ENCODE measurements at places on chromosomes 5 and 9.

GRCh38 chr9:98846081-98846480 lies 38.6 kb downstream of the GALNT12 start:
- no peak for DNase-seq

GRCh38 chr9:14936491-14936890 lies 26.3 kb upstream of the FREM1 start:
- DNase-seq = no peak

DNA sequence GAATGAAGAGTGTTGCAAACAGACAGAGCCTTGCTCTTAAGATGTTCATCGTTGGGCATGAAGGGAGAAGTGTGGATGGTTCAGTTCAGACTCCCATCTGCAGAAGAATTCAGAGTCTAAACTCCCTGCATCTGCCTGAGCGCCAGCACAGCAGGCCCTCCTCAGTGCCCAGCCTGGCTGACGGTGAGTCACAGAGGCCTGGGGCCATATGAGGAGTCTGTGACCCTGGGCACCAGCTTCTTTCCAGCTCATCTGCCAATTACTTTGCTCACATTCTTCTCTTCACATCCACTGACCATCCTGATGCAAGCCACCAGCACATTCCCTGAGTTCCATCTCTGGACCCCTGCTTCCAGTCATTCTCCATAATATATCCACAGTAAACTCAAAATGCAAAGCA lies 401.1 kb upstream of the TRPC7 start:
- DNase-seq = peak; percentile 87

- no peak for DNase-seq
Measured at GRCh38 chr5:20559845-20560244, 571.8 kb upstream of the CDH18 start.

- no peak for DNase-seq
Measured at GRCh38 chr5:106269252-106269843, 1401.4 kb downstream of the EFNA5 start.

DNA sequence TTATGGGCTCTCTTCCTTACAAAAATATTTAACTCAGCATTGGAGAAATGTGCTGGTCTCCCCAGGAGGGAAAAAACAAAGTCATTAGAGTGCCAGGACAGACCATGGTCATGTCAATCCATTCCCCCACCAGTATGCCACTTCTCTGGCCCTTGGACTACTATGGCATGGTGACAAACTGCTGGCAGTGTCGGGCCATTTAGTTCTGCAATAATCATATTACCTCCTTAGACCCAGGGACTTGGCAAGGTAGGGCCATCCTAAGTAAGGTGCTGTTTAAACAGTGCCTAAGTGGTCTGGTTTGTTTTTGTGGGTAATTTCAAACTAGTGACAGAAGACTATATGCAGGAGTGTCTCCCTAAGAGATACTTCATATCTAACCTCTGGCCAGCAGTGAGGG lies 177.8 kb upstream of the STK32A start:
- DNase-seq = no peak

- no peak for DNase-seq
Measured at GRCh38 chr9:133125941-133126696, 5.1 kb upstream of the RALGDS start.

DNA sequence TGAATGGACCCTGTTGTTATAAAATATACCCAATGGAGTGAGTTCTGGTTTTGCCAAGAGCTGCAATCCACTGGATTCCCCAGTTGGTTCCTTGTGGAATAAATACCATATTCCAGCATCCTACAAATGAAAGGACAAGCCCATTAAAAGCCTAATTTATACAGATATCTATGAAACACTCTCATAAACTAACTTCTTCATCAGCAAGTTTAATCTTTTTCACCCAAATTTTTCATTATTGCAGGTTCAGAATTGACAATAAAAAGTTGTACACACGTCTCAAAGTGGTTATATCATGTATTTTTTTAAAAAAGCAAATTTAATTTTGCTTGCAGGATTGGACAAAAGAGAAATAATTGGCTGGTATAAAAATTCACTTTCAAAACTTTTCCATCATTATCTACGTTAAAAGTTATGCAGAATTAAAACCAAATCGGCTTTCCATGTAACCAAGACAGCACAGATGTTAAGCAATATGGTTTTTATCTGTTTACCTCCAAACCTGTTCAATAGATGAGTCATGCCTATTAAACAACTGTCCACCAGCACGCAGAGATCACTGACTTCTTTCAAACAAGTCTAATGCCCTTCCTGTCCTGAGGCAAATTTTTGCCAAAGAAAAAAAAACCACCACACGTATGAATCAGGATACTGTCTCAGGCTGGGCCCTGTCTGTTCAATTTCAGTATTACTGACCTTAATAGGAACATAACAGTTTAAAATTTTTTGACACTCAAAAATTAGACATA lies 42.5 kb downstream of the CEMIP2 start:
- peak; percentile 77 for DNase-seq

GRCh38 chr9:115162946-115163345 lies 45.0 kb upstream of the TNC start:
- no peak for DNase-seq

- DNase-seq = no peak
Measured at GRCh38 chr5:16722097-16722495, 105.3 kb upstream of the RETREG1 start.

GRCh38 chr5:5736007-5736406 lies 313.5 kb downstream of the ICE1 start:
- no peak for DNase-seq

DNA sequence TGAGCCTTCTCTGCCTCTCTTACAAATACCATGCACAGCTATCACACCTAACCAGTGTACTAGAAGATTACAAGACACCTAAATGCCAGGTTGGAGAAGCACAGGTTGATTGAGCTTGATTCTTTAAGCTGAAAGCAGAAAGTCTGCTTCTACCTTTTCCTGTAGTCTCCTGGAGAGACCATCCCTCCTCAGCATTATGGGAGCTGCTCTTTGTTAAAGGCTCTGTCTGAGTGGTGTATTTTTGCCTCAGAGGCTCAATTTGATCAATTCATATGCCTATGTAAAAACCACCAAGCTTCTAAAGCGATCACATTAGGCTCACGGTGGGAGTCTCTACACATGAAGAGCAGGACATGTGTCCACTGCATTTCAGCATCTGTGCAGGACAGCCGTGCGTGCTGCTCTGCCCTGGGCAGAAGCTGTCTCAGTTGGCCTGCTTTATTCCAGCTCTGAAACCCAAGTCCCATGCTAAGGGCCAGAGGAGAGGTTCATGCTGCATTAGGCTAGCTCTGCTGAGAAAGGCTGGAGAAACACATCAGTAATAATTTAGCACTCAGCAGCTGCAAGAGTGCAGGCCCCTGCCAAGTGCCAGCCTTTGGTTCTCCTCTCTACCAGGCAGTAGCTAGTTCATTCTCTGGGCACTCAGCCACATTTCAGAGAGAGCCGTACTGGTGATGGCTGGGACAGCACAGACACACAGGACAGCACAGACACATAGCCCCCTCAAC lies 41.7 kb downstream of the TMEM167A start:
- no peak for DNase-seq

- DNase-seq = no peak
Measured at GRCh38 chr9:16026886-16027285, 474.0 kb downstream of the CCDC171 start.

DNA sequence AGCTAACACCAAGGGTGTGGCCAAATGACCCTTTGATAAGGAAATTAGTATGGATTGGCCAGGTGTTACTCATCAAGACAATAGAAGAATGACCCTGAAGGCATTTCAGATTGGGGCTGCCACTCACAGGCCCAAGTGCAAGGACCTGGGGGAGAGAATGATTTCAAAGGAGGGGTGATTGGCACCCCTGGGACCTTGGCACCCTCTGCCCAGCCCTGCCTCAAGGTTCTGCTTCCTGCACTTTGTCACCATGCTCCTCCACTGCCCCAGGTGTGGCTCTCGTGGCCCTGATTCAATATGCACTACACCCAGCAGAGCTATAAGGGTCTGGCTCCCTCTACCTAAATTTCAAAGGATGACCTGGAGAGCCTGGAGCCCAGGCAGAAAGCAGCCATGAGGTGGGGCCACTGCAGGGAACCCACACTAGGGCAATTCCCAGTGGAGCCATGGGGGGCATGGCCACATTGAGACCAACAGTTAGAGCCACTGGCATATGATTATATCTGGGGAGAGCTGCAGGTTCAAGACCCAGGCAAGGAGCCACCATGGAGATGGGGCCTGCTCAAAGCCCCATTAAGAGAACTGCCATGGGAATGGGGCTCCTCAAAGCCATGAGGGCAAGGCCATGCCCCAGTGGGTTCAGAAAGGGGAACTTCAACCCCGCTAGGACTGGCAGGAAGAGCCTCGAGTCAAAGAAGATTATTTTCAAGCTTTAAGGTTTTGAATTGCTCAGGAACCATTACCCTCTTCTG lies 93.0 kb downstream of the CEMIP2 start:
- no peak for DNase-seq

DNA sequence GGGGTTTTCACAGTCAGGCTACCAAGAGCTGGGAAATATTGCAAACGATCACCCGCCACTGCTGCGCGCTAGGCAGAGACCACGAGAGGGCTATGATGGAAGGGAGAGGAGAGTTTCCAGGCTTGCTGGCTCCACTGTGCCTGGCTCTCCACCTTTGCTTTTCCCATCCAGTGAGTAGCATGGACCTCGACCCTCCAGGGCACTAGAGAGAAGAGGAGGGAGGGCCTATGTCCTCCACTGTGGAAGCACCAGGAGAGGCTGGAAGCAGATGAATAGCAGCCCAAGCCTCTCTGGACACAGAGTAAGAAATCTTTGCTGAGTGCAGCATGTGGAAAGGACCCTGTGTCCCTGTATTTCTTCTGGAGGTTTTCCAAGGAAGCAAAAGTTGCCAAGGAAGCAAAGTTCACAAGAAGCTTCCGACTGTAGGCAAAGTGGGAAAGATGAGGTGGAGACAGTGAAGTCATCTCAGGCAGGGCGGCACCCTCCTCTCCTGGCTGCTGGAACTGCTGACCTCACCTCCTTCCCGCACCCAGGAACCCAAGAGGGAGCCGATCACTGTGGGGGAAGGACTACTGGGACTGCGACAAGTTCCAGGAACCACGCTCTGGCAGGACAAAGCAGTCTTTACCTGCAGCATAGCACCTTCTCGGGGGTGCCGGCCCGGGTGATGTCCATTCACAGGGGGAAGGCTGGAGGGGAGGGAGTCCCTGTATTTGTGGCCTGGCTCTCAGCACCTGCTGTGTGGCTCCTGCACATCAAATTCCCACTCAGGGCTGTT lies 79.6 kb downstream of the CSNK1A1 start:
- peak; percentile 83 for DNase-seq

DNA sequence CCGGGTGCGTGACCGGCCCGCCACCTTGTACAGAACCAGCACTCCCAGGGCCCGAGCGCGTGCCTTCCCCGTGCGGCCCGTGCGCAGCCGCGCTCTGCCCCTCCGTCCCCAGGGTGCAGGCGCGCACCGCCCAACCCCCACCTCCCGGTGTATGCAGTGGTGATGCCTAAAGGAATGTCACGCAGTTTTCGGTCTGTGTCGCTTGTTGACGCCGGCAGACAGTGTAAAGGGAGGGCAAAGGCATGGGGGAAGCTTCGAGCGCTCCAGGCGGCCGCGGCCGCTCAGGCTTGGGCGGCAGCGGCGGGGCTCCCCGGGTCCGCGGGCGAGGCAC lies 1.3 kb downstream of the LRRC26 start:
- no peak for DNase-seq

GRCh38 chr9:132048201-132048600 lies 31.5 kb downstream of the MED27 start:
- DNase-seq = no peak

- peak; percentile 54 for DNase-seq
Measured at GRCh38 chr5:64384765-64385164, 121.0 kb upstream of the RGS7BP start.

DNA sequence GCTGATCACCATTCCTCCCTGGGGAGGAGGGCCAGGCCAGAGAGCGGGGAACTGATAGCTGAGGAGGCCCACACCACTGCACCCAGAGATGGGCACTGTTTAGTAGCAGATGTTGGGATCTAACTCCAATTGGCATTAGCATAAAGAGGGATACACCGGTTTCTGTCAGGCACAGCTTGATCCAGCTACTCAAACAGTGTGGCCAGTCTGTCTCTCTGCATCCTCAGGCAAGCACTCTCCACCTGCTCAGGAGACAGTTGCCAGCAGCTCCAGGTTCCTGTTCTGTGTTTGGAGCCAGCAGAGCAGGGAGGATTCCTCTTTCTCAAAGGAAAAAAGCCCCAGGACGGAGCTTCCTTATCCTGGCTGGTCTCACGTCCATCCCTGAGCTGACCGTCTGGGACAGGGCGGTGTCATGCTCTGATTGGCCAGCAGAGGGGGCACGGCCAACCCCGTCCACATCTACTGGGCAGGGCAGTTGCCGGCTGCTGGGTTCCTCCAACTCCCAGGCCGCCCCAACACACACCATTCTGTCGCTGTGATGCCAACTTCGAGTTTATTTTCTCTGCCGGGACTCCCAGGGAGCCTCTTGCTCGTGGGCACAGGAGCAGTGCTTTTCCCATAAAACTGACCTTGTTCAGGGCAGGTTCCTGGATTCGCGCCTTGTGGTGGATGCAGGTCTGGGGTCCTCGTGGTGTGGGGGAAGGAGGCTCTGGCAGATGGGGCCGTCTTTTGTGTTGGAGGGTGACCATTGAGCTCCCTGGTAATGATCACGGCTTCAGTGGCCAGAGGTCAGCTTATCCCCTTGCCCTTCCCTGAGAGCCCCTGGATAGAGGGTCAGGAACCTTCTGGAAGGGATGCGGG lies 47.9 kb downstream of the COL5A1 start:
- DNase-seq = peak; percentile 89

DNA sequence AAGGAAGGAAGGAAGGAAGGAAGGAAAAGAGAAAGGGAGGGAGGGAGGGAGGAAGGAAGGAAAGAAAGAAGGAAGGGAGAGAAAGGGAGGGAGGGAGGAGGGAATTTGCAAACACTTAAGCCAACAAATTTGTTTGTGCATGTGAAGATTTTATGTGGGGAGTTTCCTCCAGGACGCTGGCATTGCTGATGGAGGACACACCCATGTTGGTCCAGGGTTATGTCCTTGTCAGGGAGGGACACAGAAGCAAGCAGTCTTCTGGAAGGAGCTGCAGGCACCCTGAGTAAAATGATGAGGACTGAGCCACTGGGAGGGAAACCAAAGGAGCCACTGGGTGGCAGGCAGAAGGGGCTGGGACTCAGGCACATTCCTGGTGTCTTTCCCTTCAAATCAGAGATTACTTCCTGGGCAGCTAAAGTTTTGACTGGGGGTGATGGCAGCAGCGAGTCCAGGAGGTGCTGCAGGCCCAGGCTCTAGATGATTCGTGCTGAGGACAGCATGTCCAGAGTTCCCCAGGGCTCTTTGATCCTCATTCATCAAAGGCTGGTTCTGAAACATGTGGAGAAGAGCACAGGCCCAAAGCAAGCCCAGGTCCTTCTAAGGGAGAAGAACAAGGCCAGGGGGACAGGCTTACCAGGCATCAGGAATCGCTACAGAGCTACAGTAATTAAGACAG lies 109.2 kb downstream of the PAX5 start:
- DNase-seq = peak; percentile 66

DNA sequence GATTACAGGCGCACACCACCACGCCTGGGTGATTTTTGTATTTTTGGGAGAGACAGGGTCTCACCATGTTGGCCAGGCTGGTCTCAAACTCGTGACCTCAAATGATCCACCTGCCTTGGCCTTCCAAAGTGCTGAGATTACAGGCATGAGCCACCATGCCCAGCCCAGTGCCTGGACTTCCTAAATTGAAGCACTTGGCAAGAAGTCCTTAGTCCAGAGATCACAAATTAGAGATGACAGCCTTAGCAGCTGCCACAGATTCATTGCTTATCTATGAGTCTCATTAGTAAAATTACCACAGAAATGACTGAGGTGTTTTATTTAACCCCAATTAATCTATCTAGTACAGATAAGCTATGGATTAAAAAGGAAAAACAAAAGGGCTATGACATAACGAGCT lies 19.2 kb downstream of the EFCAB9 start:
- DNase-seq = no peak

GRCh38 chr5:150607105-150607504 lies 33.4 kb upstream of the SYNPO start:
- no peak for DNase-seq

GRCh38 chr5:55134053-55134722 lies 25.8 kb upstream of the GPX8 start:
- no peak for DNase-seq
